Activated CD4-positive, alpha-beta T cell treated with anti-CD3 and anti-CD28 coated beads, Interleukin-2, amount 50 U/mL, for 24 hours (primary cell): ENCODE measurements at places on chromosomes 1 and 21.
A peak's percentile ranks its signal among the peaks of the same experiment; 100 is the strongest.

DNA sequence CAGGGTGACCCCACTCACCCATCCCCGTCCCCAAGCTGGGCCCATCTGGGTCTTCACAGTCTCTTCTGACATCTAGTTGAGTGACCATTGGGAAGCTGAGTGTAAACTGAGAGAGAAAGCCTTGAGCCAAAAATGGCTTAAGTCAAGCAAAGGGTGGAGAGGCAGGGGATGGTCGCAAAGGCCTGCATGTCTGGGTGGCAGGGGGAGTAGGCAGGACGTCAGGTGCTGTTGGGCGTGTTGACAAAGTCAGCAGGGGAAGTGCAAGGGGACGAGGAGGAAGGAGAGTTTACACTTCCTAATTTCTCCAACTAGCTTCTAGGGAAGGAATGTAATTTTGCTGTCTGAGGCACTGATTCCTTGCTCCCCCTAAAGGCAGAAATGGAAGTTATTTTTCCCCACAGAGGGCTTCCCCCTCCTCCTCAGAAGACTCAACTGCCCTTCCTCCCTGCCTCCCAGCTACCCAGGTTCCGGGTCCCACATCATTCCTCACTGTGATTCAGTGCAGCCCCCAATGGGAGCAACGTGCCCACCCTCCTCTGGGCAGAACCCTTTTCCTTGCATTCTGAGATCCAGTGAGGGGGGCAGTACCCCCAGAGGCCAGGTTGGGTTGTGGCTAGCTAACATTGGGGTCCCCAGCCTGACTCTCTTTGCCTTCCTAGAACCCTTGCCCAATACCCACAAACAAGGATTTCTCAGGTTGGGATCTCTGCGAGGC lies 1.2 kb upstream of the ADORA1 start:
- no peak for DNase-seq

- peak; percentile 73 for DNase-seq
Measured at GRCh38 chr1:26306290-26307229, at the start of gene UBXN11. UBXN11 (minus strand) TSS chr1:26306636; CDS start chr1:26302883, 3,753 bp downstream.

- DNase-seq = no peak
Measured at GRCh38 chr1:56868761-56869160, 14.2 kb downstream of the C8A start.

GRCh38 chr1:155035936-155036335 lies 2.3 kb downstream of the DCST1 start:
- DNase-seq = no peak

DNA sequence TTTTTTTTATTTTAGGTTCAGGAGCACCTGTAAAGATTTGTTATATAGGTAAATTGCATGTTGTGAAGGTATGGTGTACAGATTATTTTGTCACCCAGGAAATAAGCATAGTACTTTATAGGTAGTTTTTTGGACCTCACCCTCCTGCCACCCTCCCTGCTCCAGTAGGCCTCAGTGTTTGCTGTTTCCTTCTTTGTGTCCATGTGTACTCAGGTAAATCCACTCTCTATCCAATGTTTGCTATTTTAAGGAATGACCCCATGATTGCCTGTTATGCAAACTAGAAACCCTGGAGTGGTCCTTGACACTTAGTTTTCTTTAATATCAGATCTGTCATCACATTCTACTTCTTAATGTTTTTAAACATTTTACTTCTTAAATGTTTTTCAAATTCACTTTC lies 33.9 kb downstream of the LHX9 start:
- no peak for DNase-seq

- no peak for DNase-seq
Measured at GRCh38 chr1:181151378-181152326, 63.2 kb downstream of the IER5 start.

DNA sequence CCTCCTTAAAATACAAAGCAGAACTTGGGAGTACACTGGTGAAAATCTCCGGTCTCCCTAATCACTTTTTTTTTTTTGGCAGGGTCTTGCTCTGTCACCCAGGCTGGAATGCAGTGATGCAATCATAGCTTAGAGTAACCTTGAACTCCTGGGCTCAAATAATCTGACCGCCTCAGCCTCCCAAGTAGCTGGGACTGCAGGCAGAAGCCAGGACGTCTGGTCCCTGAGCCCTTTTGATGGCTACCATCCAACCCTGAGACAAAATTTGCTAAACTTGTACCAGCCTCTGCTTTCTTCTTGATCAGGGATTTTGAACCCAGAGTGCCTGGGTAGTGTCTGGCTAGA lies 4.1 kb downstream of the L1TD1 start:
- DNase-seq = no peak

DNA sequence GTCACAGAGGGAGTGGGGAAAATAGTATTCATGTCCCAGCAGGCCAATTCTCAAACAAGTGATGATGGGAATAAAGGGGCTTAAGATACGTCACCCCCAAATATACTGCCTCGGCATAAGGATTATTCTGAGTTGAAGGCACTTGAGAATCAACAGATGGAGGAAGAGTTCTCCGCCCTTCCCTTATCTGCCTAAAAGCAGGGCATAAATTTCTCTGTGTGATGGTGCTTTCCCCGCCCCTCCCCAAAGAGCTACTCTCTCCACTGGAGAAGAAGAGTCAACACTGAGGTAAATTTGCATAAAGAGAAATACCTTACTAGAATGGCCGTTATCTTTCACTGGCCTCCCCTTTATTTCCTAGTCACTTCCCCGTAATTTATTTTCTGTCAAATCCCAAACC lies 18.7 kb downstream of the BECN2 start:
- no peak for DNase-seq

DNA sequence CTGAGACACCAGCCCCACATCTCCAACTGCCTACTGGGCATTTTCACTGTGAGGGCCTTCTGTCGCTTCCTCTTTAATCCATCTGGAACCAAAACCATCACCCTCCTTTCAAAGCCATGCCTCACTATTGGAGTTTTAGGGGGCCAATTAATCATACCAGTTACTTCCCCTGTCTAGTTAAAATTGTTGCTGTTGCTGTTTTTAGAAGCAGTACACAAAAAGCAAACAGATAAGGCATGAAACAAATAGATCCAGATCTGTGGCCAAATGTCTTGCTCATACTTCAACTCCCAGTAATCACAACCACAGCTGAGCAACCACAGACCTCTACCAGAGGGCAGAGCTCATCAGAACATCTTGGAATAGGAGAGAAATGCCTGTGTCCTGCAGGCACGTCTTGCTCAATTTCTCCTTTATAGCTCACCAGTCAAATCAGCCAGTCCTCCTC lies 133.8 kb upstream of the C1orf105 start:
- no peak for DNase-seq

GRCh38 chr1:7373251-7373650 lies 397.8 kb upstream of the VAMP3 start:
- DNase-seq = no peak

DNA sequence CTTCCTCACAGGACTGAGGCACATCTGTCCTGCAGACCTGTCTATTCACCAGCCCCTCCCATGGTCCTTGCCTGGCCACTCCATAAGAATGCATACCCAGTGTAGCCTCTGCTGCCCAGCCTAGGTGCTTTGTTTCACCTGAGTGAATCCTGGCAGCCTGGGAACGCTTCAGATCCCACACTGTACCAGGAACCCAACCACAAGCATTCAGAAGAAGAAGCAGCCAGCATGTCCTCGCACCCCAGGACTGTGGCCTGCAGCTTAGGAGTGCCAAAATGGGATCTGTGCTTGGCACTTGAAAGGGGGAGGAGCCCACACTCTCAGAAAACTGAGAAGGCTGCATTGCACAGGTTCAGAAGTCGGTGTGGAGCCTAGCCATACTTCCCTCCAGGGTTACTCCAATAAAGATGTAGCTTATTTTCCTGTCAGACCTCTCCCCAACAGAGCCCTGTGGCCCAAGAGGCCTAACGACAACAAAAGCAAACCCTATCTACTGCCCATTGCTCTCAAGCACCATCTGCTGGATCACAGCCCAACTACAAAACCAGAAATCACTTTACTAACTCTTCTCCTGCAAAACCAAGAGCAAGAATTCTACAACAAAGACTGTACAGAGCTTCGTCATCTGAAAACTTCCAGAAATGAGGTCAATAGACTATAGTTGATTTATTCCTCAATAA lies 923.1 kb upstream of the NEGR1 start:
- no peak for DNase-seq

GRCh38 chr1:100448366-100448765 lies 89.6 kb upstream of the GPR88 start:
- DNase-seq = no peak

GRCh38 chr1:28199328-28200233 lies 23.1 kb upstream of the PTAFR start:
- no peak for DNase-seq

GRCh38 chr1:199152676-199153075 lies 513.8 kb downstream of the PTPRC start:
- DNase-seq = no peak

GRCh38 chr21:33587792-33588484 lies 546 bp downstream of the DONSON start:
- no peak for DNase-seq

GRCh38 chr1:112544751-112545150 lies 36.0 kb downstream of the WNT2B start:
- DNase-seq = no peak

DNA sequence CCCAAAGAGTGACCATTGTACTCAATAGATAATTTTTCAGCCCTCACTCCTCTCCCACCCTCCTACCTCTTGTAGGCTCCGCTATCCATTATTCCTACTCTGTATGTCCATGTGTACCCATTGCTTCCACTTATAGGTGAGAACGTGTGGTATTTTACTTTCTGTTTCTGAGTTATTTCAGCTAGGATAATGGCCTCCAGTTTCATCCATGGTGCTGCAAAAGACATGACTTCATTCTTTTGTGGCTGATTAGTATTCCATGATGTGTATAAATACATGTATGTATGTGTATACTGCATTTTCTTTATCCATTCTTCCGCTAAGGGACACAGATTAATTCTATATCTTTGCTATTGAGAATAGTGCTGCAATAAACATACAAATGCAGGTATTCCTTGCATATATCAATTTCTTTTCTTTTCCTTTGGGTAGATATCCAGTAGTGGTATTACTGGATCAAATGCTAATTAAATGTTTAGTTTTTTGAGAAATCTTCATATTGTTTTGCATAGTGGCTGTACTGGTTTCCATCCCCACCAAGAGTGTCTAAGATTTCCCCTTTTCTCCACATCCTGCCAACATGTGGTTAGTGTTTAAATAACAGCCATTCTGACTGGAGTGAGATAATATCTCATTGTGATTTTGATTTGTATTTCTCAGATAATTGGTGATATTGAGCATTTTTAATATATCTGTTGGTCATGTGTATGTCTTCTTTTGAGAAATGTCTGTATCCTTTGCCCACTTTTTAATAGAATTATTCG lies 4.9 kb downstream of the LY9 start:
- DNase-seq = no peak

DNA sequence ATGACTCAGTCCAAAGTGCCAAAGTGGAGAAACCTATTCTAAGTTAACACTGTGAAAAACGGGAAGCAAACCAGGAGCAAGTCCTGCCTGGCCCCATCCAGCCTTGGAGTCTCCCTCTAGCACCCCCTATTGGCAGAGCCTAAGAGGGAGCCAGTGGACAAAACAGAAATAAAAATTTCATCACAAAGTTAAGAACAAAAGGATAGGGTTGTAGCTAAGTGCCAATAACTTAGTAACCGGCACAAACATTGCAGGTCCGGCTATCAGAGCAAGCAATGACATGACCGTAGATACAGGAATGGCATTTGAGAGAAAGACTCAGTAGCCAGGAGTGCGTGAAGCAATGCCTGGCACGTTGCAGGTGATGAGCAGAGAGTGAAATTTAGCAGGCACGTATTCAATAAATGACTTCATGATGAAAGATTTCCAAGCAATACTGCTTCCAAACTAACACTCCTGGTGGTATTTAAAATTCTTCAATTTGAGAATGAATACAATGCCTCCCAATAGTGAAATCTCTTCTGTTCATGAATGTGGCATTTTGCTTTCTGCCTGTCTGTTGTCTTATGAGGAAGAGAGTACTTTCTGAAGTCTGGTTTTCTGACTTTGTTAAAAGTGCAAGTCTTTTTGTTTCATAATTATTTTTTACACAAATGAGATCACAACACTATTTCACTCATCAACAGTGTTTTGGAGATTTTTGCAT lies 391.0 kb downstream of the OMA1 start:
- no peak for DNase-seq

- DNase-seq = no peak
Measured at GRCh38 chr21:26379561-26379960, 193.5 kb downstream of the CYYR1 start.

GRCh38 chr1:26154750-26155149 lies 4.1 kb upstream of the FAM110D start:
- no peak for DNase-seq

GRCh38 chr1:10624256-10625050 lies 149.7 kb downstream of the PEX14 start:
- DNase-seq = no peak

DNA sequence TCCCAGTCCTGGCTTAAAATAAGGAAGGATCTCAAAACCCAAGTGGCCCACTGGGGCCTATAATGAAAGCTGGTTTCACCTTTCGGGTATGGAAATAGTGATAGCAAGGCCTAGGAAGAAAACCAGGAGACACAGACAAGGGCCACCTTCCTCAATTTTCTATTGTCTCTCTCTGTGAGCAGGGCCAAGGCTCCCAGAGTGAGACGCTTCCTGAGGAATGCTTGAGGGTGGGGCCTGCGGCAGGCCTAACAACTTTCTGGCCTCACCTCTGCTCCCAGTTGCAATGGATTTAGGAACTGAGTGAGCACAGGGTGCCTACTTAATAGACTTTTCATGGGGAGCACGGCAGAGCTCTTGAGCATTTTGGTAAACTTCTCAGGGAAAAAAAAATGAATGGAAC lies 300.9 kb downstream of the ASTN1 start:
- DNase-seq = no peak

GRCh38 chr1:17635276-17635675 lies 95.8 kb downstream of the ARHGEF10L start:
- no peak for DNase-seq

DNA sequence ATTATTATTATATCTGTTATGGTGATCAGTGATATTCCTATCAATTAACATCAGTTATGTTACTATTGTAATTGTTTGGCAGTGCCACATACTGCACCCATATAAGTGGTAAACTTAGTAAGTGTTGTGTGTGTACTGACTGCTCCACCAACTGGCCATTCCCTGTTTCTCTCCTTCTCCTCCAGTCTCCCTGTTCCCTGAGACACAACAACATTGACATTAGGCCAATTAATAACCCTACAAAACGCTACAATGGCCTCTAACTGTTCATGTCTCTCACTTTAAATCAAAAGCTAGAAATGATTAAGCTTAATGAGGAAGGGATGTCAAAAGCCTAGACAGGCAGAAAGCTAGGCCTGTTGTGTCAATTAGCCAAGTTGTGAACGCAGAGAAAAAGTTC lies 6.6 kb upstream of the THRAP3 start:
- no peak for DNase-seq

- DNase-seq = no peak
Measured at GRCh38 chr1:74767490-74767889, 34.5 kb downstream of the TYW3 start.

DNA sequence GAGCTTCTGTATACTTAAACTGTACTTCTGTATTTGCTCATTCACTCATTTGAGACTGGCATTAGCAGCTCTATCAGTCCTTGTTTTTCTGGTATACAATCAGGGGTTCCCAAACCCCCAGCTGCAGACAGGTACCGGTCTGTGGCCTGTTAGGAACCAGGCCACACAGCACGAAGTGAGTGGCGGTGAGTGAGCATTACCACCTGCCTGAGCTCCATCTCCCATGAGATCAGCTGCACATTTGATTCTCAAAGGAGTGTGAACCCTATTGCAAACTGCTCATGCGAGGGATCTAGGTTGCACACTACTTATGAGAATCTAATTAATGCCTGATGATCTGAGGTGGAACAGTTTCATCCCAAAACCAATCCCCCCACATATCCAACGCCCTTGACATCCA lies 18.2 kb upstream of the NUF2 start:
- DNase-seq = no peak
